ENCODE measurements at places on chromosomes 5 and 9.
A peak's percentile ranks its signal among the peaks of the same experiment; 100 is the strongest.

DNA sequence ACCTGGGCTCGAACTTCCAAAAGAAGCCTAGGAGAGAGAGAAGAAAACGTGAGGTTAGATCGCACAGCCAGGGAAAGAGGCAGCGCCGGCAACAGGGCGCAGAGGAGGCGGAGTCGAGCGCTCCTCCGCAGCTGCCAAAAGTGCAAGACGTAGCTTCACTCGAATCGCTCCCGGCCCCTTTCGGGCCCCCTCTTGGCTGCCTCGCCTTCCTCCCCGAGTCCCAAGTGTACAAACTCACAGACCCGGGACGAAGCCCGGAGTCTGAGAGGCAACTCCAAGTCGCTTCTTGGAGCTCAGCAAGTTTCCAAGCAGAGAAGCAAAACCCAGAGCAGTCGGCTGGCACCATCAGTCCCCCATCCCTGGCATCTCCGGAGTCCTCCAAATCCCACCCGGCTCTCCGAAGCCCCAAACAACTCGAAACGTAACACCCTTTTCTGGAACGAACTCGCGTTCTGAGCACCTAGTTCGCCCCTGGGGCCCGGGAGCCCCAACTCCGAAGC, 1.2 kb downstream of the MIER3 start:
- peak; percentile 55 for DNase-seq

DNA sequence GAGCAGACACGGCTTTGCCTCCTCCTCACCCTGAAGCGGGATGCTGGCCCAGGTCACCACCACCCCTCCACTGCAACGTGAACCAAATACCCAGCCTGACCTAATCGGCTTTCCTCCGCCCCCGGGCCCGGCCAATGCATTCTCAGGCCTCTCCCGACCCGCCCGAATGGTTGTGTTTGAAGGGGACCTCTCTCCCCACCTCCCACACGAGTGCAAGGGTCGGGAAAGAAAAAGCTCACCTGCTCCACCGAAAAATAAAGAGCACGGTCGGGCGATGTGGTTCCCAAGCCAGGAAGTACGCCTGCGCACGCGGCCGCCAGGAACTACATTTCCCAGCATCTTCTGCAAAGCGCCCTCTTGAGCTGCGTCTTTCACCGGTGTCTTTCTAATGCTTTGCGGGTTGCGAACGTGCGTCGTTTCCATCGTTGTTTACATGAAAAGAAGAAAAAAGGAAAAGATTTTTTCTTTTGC, at the start of gene ZNF883:
ZNF883 (minus strand) TSS at position 282 of the 471 bp plus-strand sequence.
- peak; percentile 62 for DNase-seq

DNA sequence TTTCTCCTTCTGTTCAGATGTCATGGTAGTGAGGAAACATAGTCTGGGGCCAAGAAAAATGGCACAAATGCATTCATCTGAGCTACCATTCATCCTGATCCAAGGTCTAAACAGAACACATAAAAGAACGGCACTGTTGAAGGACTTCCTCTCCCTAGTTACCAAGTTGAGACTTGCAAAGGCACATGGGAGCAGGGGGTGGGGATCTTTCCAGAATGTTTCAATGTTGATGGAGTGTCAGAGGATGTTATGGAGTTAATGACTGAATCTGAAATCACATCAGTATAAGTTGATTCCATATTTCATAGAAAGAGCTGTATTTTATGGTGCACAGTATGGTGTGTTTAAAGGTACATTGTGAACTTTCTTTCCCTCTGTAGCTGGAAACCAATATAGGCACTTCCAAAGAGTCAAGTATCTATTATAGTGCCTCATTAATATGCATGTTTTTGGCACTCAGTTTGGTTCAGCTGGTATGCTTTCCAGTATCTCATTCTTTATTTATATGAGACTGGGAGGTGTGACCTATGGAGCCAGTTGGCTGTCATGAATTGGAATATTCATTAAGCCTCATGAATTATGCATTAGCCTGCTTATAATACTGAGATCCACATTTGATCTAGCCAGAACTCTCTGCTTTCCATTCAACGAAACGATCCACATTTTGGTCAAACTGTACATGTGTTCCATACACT, 603.0 kb downstream of the NR2F1-AS1 start:
- peak; percentile 28 for DNase-seq

DNA sequence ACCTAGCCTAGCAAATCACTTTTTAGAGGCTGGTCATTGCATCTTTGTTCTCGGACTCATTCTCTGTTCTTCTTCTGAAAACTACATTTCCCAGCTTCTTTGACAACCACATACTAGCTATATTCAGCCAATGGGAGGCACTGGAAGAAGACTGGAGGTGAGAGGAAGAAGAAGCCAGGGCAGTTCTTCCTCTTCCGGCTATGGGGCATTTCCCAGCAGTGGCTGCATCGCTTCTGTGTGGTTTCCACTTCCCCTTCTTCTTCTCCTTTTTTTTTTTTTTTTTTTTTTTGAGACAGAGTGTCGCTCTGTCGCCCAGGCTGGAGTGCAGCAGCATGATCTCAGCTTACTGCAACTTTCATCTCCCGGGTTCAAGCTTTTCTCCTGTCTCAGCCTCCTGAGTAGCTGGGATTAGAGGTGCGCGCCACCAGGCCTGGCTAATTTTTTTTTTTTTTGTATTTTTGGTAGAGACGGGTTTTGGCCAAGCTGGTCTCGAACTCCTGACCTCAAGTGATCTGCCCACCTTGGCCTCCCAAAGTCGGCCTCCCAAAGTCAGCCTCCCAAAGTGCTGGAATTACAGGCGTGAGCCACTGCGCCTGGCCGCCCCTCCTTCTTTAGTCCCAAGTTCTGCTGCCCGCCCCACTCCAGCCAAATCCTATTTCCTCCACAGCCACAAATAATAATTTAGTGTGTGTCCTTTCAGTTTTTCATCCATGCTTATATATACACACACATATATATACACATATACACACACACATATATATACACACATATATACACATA, 6.9 kb upstream of the UBAP1 start:
- no peak for DNase-seq

GRCh38 chr5:136192015-136192525, 892 bp downstream of the SMIM32 start:
- DNase-seq, result no peak

DNA sequence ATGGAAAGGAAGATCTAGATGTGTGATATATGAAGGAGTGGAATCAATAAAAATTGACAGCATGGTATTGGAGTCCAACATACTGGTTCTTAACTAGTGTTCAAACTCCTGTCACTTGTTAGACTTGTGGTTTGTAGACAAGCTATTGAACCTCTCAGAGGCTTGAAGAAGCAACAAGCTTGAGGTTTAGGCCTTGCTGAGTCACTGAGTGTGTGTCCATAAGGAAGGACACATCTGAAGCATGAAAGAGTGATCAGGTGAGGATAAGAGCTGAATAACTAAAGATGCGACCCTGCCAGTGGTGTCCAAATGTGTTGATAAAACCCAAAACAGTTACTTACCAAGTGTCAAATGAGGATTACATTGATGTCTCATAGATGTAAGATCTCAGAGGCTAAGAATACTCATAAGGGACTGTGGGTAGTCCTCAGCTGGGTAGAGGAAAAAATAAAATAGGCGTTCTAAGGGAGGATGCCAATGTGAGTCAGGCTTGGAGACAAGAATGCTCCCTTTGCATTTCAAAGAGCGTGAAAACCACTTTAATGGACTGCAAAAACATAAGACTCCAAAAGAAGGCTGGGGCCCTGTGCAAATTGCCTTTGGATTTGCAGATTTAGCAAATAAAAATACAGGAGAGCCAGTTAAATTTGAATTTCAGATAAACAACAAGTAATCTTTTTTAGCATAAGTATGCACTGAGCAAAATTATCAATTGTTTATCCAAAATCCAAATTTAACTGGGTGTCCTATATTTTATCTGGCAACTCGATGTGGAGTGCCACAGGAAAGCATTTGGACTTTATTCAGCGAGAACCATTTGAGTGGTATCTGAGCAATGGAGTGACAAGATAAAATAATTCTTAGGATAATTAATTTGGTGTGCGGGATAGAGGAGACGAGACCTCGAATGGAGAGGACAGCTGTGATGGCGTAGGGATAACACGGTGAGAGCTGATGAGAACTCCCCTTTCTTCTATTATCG, 757.3 kb upstream of the WWC1 start:
- no peak for DNase-seq

DNA sequence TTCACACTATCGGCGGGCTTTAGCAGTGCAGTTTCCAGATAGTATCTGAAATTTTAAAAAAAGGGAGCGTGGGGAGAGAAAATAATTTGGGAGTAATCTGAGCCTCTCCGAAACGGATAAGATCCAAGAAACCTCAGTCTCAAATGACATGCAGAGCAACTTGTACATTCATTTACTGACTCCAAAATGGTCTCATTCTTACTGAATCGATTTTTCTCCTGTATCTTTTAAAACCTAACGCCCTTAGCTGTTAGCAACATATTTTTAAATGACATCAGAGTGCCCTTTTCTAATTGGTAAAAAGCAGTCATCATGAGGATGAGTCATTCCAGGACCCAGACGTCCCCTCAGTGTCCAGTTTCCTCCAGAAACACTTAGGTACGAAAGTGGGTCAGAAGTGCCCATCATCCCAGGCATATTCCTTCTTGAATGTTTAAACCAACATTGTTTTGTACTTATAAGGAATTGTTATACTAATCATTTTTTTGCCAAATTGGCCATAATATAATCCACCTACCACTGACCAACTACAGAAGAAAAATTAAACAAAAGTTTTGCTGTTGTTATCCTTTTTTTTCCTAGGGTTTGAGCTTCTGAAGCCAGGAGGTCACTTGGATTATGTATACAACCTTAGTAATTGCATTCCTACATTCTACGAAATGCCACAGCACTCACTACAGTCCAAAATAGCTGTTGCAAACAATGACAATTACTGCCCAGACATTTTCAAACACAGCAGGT, 354.4 kb downstream of the ADAMTS6 start:
- peak; percentile 71 for DNase-seq

GRCh38 chr9:107685376-107685775, 195.8 kb upstream of the KLF4 start:
- DNase-seq, result no peak

- DNase-seq, result no peak
Measured at GRCh38 chr9:99118782-99119466, 14.0 kb downstream of the TGFBR1 start.

DNA sequence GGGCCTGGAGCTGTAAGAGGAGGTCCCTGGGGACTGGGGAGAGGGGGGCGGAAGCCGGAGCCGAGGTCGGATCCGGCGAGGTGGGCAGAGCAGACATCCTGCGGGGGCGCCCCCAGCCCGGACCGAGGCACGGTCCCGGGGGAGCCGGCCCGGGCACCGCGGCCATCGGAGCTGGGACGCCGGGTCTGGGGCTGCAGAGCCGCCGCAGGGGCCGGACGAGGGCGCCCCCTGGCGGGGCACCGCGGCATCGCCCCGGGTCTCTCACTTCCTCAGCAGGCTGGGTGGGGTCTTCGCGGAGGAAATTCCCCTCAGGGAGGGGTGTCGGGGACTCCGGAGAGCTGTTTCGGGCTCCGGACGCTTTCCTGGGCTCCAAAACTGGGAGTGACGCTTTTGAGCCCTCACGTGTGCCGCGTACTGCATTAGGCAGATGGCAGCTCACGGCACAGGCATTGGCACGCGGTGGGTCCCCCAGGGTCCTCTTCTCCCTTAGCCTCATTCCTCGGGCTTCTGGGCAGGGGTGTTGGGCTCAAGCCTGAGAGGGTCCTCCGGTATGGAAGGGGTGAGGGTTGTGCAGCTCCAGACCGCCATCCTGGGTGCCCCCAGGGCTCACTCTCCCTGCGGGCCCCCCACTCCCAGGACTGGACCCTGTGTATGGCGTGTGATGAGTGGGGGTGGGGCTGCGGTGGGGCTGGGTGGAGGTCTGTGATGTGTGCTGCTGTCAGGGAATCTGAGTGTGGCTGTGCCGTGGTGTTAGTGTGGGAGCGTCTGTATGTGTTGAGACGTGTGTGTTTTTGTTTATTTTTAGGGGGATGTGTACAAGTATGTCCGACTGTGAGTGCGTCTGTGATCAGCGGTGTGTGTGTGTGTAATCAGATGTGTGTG, 29.6 kb downstream of the LHX2 start:
- DNase-seq, result no peak

DNA sequence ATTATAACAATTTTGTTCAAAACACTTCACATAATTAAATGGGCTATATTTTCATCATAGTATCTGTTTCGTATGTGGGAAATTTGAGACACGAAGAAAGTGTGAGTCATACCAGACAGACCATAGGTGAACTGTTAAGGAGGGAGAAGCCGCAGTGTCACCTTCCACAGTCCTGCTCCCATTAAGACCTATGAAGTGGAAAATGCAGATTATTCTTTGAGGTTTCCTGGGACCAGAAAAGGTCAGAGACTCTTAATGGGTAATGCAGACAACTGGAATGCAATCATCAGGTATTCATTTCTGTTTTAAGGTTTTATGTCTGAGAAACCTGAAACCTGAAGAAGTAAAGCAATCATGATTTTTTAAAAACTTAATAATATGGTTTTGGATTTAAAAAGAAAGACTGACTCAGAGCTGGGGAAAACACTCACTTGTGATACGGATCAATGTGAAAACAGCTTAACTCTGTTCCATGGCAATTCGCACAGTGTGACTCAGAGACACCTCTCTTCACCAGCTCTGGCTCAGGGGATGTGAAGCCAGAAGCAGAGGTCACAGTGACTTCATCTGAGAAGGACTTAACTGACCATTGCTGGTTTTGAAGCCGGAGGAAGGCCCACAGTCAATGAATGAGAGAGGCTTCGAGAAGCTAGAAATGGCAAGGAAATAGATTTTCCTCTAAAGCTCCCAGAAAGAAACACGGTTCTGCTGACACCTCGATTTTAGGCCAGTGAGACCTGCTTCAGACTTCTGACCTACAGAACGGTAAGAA, 17.2 kb upstream of the GCNT1 start:
- no peak for DNase-seq

- DNase-seq, result no peak
Measured at GRCh38 chr5:115414406-115415142, 118.1 kb upstream of the CCDC112 start.

DNA sequence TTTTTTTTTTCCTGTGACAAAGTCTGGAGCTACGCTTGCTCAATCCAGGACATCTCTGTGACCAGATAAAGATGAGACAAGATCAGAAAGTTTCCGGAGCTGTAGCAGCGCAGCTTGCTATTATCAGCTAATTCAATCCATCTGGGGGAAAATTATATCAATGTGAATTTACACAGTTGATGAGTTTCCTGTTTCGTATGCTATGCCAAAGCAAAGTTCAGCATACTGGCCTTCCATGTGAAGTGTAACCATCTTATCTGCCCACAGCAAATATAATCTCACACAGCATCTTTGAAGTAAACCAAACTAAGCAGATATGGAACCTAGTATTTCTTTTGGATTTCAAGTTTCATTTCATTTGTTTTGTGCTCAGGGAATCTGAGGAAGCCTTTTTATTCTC, 1767.7 kb downstream of the EFNA5 start:
- no peak for DNase-seq

GRCh38 chr5:109649318-109649717, 40.4 kb upstream of the MAN2A1 start:
- no peak for DNase-seq
